ENCODE measurements at places on chromosomes 2 and 18.

DNA sequence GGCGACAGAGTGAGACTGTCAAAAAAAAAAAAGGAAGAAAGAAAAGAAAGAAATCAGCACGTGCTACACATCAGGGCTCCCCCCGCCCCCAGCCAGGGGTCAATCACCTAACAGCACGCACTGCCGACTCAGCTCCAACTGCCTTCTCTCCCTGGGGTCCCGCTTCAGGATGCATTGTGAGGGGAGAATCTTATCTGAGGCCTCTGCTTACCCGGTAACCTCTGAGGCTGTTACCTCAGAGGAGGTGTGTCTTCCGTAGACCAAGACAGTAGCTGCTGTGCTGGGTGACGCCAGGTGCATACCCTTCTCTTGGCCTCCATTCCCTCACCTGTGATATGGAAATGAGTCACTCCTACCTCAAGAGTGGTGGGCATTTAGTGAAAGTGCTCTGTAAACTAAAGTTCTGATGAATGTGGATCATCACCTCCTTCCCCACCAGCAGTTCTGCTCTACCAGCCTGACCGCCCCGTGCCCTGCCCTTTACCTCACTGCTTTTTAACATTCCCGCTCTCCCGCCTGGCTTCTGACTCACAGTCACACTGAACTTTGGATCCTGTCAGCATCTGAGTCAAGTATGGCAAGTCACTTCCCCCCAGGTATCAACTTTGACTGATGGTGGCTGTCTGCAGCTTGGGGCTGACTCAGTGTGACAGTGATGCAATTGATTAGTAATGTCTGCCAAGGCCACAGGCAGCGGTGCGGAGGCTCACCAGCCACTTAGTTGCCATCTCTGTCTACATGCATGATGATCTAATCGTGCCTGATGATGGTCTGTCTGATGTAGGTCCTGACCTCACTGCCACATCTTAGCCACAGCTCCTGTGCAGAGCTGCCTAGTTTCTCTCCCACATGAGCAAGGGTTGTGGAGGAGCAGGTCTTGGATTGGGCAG, 20.1 kb downstream of the ARID5A start:
- DNase-seq = no peak

GRCh38 chr2:136764452-136765255, 691 bp upstream of the THSD7B start:
- DNase-seq = no peak

DNA sequence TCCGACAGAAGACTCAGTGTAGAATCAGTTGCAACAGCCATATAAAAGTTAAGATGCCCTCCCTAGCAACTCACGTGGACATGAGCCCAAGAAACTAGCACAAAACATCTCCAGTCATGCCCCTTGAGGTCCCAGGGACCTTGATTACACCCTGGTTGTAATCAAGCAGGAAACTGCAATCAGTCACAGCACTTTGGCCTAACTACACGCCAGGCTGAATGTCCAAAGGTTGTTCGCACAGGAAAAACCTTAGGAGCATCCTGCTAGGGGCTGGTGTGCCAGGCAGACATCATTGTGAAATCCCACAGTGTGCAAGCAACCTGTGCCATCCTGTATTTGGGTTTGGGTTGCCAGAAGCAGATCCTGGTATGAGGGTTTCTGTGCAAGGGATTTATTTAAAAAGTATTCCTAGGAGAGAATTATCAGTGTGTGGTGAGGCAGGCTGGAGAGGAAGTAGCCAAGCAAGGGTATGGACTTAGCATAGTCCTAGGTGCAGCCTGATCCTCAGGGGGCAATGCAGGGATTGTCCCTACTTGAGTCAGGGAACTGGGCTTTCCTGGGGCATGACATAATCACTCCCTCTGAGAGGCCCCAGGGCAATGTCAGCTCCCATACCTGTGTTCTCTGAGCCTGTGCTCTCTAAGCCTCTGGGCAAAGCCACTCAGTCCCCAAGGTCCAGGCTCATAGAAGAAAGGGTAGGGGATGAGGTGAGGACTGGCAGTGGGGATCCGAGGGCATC, 17.8 kb upstream of the SULT1C2 start:
- DNase-seq = no peak

- DNase-seq = no peak
Measured at GRCh38 chr2:215136669-215137328, 1.6 kb downstream of the ABCA12 start.

DNA sequence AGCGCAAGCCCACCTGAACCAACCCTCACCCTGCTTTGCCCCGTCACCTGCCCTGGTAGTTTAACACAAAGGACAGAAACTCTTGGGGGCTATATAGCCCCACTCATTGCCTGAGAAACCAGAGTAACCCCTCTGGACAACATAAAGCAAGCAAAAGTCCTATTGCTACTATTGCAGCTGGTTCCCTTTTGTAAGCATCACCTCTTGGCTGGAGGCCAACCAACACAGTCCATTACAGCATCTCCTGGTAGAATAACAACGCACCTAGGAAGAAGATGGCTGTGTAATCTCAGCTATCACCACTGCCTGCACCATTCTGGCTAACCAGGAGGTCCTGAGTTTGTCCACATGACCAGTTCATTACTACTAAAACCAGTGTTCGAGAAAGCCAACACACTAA, 36.4 kb downstream of the FLACC1 start:
- DNase-seq = no peak

GRCh38 chr18:35432565-35433001, 55.4 kb upstream of the ZNF396 start:
- DNase-seq = no peak

GRCh38 chr2:131153529-131153928, 48.4 kb downstream of the PLEKHB2 start:
- no peak for DNase-seq

GRCh38 chr2:29259221-29259620, 144.0 kb downstream of the CLIP4 start:
- no peak for DNase-seq

Data from stimulated activated CD8-positive, alpha-beta memory T cell treated with anti-CD3 and anti-CD28 coated beads, Interleukin-7, amount 100 ng/mL, for 1 hour (primary cell).